ENCODE measurements at places on chromosomes 3 and 15.

- no peaks in the 10 kb centered on the region for H3K36me3 ChIP-seq
- H3K4me3 ChIP-seq: no peak overlapping the region
- DNase-seq: no peak
Observed at GRCh38 chr3:117454908-117455307, 745.3 kb downstream of the TUSC7 start.

DNA sequence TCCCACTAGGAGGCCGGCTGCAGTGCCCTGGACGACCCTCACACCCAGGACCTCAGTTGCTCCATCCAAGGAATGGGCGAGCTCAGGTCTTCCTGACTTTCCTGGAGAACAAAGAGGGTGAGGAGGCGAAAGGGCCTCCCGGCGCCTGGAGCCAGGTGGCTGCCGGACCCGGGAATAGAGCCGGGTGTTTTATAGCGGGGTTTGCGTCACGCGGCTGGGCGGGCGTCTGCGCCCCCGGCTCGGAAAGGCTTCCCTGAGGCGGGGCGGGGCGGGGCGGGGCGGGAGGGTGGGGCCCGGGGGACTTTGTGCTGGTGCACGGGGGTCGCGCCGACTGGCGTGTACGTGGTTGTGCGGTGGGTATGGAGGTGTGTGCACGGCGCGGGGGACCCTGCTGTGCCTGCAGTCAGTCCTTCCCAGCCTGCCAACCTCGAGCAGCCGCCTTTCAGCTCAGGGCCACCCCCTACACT lies 4.6 kb upstream of the PRKCD start:
- no peak overlapping the region for H3K4me3 ChIP-seq
- H3K27ac ChIP-seq: no peak overlapping the region
- peaks cover 31% of the 10 kb centered on the region for H3K27me3 ChIP-seq
- peaks cover 9% of the 10 kb centered on the region for H3K4me1 ChIP-seq
- H3K36me3 ChIP-seq: no peaks in the 10 kb centered on the region

GRCh38 chr3:76387000-76387399 lies 601.7 kb upstream of the ZNF717 start:
- H3K27ac ChIP-seq: no peak overlapping the region
- no peak overlapping the region for H3K4me3 ChIP-seq
- H3K27me3 ChIP-seq: no peaks in the 10 kb centered on the region
- DNase-seq: no peak

DNA sequence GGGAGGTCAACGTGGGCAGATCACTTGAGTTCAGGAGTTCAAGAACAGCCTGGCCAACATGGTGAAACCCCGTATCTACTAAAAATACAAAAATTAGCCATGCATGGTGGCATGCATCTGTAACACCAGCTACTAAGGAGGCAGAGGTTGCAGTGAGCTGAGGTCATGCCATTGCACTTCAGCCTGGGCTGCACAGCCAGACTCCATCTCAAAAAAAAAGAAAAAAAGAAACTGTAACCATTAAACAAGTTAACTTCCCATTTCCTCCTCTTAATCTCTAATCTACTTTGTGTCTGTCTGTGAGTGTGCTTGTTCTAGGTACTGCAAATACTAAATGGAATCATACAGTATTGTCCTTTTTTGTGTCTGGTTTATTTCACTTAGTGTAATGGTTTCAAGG lies 2.7 kb downstream of the RBM6 start:
- peak overlapping the region; percentile 61 for H3K4me3 ChIP-seq
- no peak for DNase-seq
- peak overlapping the region; percentile 50 for H3K27ac ChIP-seq

- no peaks in the 10 kb centered on the region for H3K4me1 ChIP-seq
- DNase-seq: no peak
Observed at GRCh38 chr15:35136321-35137189, 51.5 kb upstream of the NANOGP8 start.

GRCh38 chr3:66751842-66752241 lies 246.3 kb upstream of the KBTBD8 start:
- no peaks in the 10 kb centered on the region for H3K27me3 ChIP-seq
- H3K27ac ChIP-seq: no peak overlapping the region
- no peak overlapping the region for H3K4me3 ChIP-seq
- H3K4me1 ChIP-seq: no peaks in the 10 kb centered on the region
- no peak for DNase-seq

- H3K27ac ChIP-seq: peak overlapping the region; percentile 38
- no peaks in the 10 kb centered on the region for H3K27me3 ChIP-seq
- no peak for DNase-seq
- H3K4me3 ChIP-seq: no peak overlapping the region
- H3K36me3 ChIP-seq: peaks cover 90% of the 10 kb centered on the region
Observed at GRCh38 chr15:85725564-85725963, 69.2 kb downstream of the KLHL25 start.

DNA sequence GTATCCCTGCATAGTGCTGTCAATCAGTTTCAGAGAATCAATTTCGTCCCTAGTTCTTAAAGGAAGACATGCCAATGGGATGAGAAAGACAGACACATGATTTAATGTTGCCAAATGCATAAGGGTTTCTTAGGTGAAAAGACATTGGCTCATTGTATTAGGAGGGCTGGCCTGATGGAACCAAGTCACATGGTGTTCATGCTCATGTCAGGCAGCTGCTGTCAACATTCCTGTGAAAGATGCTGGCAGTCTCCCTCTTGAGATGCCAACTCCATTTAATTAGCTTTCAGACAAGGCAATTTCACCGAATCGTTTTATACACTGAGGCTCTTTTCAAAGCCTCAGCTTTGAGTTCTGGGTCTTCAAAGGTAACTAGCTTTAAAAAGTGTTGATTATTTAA lies 16.1 kb upstream of the IL1RAP start:
- peaks cover 57% of the 10 kb centered on the region for H3K27me3 ChIP-seq
- no peaks in the 10 kb centered on the region for H3K36me3 ChIP-seq
- H3K4me1 ChIP-seq: peaks cover 15% of the 10 kb centered on the region
- no peak overlapping the region for H3K4me3 ChIP-seq
- no peak overlapping the region for H3K27ac ChIP-seq

- H3K27ac ChIP-seq: no peak overlapping the region
- no peak overlapping the region for H3K4me3 ChIP-seq
- DNase-seq: no peak
- peaks cover 18% of the 10 kb centered on the region for H3K36me3 ChIP-seq
- H3K27me3 ChIP-seq: no peaks in the 10 kb centered on the region
Observed at GRCh38 chr15:58830556-58830955, 59.5 kb downstream of the MINDY2 start.

DNA sequence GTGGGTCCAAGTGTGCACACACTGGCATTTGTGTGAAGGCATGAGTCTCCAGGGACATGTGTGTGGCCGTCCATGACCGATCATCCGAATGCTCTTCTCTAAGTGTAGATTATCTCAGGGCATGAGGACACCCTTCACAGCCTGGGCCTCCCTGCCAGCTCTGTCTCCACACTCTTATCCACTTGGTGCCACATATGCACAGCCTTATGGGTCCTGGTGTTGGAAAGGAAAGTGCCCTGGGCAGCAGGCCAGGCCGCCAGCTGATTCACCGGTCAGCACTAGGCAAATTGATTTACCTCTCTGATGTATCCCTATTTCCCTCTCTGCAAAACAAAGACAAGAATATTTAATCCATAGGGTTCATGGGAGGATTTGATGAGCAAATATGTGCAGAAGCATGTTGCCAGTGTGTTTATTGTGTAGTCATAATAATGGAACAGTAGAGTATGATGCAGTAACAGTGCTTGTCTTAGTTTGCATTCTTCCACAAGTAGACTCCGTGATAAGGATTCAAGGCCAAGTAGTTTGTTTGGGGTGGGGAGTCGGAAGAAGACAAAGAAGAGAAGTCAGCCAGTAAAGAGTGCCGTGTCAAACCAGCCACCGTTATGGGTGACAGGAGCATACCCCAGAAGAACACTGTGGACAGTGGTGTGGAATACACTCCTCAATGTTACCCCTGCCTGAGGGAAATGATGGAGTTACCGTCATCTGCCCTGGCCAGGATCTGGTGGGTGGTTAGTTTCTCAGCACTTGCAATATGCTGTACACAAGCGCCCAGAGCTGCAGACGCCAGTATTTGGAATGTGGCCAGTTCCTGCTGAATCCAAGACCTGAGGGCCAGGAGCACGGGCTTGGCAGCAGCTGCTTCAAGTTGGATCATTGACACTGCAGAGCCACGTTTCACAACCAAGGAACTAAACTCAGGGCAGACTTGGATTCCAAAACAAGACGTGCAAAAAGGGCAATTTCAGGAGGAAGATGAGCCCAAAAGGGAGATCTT lies 85.1 kb downstream of the MTHFS start:
- no peaks in the 10 kb centered on the region for H3K27me3 ChIP-seq
- H3K36me3 ChIP-seq: no peaks in the 10 kb centered on the region
- H3K4me1 ChIP-seq: peaks cover 3% of the 10 kb centered on the region
- H3K27ac ChIP-seq: no peak overlapping the region
- DNase-seq: no peak
- H3K4me3 ChIP-seq: no peak overlapping the region

DNA sequence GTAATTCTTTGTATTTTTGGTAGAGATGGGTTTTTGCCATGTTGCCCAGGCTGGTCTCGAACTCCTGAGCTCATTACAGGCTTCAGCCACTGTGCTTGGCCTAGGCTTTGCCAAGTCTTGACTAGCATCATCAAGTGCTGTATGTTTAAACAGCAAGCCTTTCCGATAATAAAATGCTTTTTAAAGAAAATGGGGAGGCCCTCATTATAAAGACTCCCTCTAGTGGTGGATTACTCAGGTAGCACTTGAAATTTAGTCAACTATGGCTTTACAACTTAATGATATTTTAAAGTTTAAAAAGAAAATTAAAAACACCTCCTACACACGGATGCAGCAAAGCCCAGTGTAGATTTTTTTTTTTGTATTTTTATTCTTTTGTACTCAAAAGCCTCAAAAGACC lies 213.6 kb downstream of the GAP43 start:
- no peaks in the 10 kb centered on the region for H3K4me1 ChIP-seq
- H3K27ac ChIP-seq: no peak overlapping the region
- H3K27me3 ChIP-seq: peaks cover 10% of the 10 kb centered on the region

- H3K36me3 ChIP-seq: no peaks in the 10 kb centered on the region
- no peak overlapping the region for H3K4me3 ChIP-seq
- no peak for DNase-seq
- no peak overlapping the region for H3K27ac ChIP-seq
Observed at GRCh38 chr15:25579127-25579526, 140.3 kb upstream of the UBE3A start.

- no peaks in the 10 kb centered on the region for H3K27me3 ChIP-seq
- H3K4me1 ChIP-seq: peaks cover 10% of the 10 kb centered on the region
- H3K4me3 ChIP-seq: no peak overlapping the region
Observed at GRCh38 chr3:23217872-23218554, 14.9 kb downstream of the UBE2E2 start.

DNA sequence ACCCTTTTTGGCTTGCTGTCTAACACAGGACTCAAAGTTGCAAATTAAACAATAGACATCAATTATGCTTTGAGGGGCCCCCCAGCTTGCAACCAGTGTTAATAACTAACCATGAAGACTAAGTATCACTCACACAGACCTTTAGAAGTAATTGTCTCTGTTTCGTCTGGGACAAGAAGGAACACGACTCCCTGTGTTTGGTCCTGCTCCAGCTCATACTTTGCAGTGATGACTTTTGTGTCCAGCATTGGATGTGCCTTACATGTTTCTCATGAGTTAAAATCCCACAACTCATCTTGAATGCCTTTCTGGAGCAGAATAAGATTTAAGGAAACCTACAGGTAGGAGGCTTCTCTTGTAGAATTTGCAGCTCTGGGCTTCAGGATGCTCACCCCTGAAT lies 53.1 kb downstream of the GMNC start:
- H3K4me3 ChIP-seq: no peak overlapping the region
- H3K27me3 ChIP-seq: peaks cover under 1% of the 10 kb centered on the region
- no peaks in the 10 kb centered on the region for H3K4me1 ChIP-seq
- no peaks in the 10 kb centered on the region for H3K36me3 ChIP-seq

DNA sequence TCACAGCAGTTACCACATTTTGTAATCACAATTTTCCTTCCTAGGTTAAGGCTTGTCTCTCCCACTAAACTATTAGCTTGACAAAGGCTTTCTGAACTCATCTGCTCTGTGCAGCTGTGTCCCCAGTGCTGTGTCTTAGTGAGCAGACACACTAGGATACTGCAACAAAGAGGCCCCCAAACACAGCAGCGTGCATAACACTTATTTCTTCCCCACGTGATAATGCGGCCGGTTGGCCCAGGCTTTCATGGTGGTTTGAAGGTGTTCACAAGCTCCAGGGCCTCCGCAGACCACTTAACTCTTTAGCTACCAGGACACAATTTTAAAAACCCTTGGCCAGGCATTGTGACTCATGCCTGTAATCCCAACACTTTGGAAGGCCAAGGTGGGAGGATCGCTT lies 2.2 kb upstream of the HDAC11 start:
- peaks cover 7% of the 10 kb centered on the region for H3K27me3 ChIP-seq
- DNase-seq: no peak
- peak overlapping the region; percentile 20 for H3K4me3 ChIP-seq

DNA sequence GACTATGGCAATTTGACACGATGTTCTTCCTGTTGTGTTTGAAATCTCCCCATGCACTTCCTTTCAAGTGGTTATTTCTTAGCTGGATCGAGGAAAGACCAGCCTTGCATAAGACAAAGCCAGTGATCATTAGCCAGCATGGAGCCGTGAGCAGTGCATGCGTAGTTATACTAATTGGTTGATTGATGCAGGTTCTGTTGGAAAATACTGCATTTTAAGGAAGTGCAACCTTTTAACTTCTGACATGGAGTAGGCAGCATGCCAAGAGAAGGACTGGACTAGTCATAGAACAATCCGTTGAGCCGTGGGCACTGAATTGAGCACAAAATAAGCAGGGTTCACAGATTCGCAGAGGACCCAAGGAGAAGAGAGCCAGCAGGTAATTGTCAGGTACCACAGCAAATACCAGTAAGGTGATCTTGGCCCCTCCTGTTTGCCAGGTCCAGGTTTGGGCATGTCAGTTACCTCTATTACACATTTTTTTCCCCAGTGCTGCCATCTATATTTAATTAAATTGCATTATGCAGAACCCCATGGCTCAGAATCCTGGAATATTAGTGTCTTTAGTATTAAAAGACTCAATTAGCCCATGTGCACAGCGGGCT lies 29.0 kb upstream of the BCL6 start:
- DNase-seq: no peak
- no peaks in the 10 kb centered on the region for H3K27me3 ChIP-seq
- H3K36me3 ChIP-seq: peaks cover 15% of the 10 kb centered on the region
- H3K27ac ChIP-seq: no peak overlapping the region
- H3K4me3 ChIP-seq: no peak overlapping the region
- peaks cover 49% of the 10 kb centered on the region for H3K4me1 ChIP-seq

GRCh38 chr3:195095035-195095703 lies 175.8 kb downstream of the XXYLT1 start:
- no peak overlapping the region for H3K27ac ChIP-seq
- no peak overlapping the region for H3K4me3 ChIP-seq
- peaks cover 4% of the 10 kb centered on the region for H3K27me3 ChIP-seq
- DNase-seq: no peak
- no peaks in the 10 kb centered on the region for H3K36me3 ChIP-seq

Data from activated T-helper 2 cell treated with anti-CD3 and anti-CD28 coated beads, Interferon-gamma antibody, Interleukin-2, Interleukin-4, amounts not matched to agents 10 μg/mL and 5 μg/mL and 100 μg/mL, durations not matched to agents 14 hours and 24 hours and 36 hours (primary cell).